ENCODE measurements at places on chromosomes 2 and 18. TPM values are rescaled to one million over a fixed set of nuclear protein-coding genes. Genes with fewer than 3 reads are reported as not detected.

The SPDYA gene
- total RNA-seq, result not detected

The RALB gene
- 55.8 TPM for total RNA-seq

The C2orf92 gene
- total RNA-seq, result 1.3 TPM

The LOXHD1 gene
- total RNA-seq, result not detected
